NCI-H345 (cell line): ENCODE measurements at places on chromosomes 5 and 9.

GRCh38 chr5:122773619-122774018 lies 1.3 kb upstream of the SNX2 start:
- no peak for DNase-seq

- DNase-seq = peak; percentile 16
These were observed 191.5 kb downstream of the ROR2 start for GRCh38 chr9:91758491-91758981.

- DNase-seq = no peak
These were observed 93.1 kb downstream of the NUDT12 start for GRCh38 chr5:103469288-103470040.

DNA sequence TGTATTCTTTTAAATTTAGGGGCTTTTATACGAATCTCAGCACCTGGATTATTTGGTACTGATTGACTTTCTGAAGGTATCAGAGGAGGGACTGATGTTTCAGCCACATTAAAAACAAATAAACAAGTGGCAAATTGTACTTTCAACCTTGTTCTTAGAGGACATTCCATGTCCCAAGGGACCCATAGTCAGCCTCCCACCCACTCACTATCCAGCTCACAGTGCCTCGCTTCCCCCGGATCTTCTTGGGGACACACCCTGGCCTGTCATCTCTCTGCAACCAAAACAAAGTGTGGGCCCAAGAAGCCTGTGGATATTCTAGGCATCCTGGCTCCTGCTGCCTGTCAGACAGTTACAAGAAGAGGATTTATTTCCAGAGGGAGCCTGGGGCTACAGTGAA lies 8.8 kb upstream of the BOD1 start:
- no peak for DNase-seq

GRCh38 chr5:78699552-78700153 lies 51.1 kb upstream of the LHFPL2 start:
- DNase-seq = no peak

- DNase-seq = no peak
These were observed 7.8 kb downstream of the IER5L start for GRCh38 chr9:129170229-129170628.

DNA sequence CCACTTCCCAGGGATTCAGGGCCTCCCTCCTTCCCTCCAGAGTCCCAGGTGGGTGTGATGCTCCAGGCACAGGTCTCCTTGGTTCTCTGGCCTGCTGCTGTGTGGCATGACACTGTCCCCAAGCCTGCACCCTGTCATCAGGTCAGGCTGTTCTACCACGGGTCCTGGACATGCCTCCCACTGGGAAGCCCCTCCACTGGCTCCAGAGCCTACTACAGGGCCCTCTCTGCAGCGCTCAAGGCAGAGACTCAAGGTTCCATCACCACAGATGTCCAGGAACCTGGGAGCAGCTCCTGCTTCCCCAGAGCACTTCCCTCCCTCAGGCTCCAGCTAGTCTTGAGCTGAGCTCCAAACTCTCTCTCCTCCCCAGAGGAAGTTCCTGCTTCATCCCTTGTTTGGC lies 237.3 kb downstream of the PBX3 start:
- DNase-seq = no peak
